ENCODE measurements at places on chromosomes 1 and 21. TPM values are rescaled to one million over a fixed set of nuclear protein-coding genes. Genes with fewer than 3 reads are reported as not detected.

Gene LRRC38
- total RNA-seq: 0.19 TPM

Gene SFN
- 1,454 TPM for total RNA-seq

Gene CHRM3
- total RNA-seq: 31.1 TPM

DNA sequence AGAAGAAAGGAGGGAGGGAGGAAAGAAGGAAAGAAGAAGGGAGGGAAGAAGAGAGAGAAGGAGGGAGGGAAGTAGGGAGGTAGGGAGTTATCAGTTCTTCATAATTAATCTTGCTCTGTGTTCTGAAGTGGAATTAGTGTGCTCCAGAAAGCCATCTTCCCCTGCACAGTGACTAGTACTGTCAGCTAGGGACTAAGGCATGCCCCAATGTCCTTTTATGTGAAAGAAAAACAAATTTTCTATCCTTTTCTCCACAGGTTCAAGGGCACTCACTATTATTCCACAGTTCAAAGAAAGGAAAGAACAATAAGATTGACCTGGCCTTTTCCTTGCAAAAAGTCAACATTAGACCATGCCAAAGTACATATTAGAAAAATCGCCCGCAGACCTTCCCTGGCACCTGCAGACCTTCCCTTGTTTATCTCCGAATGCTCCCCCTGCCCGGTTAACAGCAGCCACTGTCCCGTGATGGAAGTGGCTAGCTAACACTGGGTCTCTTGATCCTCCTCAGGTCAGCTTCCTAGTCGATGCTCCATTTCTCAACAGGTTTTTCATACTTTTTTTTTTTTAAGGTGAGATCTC, 107.2 kb upstream of the EDEM3 start:
- no peak overlapping the region for H3K4me3 ChIP-seq
- DNase-seq: no peak
- no peak overlapping the region for H3K27ac ChIP-seq
- peaks cover 10% of the 10 kb centered on the region for H3K4me1 ChIP-seq

DNA sequence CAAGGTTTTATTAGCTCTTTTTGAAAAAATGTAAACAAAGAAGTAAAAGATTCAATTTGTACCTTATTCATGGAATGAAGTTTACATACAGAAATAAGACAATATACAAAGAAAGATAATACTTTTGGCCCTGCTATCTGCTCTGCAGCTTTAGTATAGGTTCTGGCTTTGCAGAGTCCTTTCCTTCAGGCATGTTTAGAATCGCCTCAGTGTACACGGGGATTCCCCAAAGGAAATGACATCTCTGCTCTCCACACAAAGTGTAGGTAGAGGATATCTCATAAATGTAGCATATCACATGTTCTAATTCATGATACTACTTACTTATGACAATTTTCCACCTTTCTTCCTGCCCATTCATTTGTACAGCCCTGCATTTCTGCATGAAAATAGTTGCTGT, 222.6 kb upstream of the DPYD start:
- no peak for DNase-seq
- H3K4me1 ChIP-seq: no peaks in the 10 kb centered on the region
- H3K27me3 ChIP-seq: no peaks in the 10 kb centered on the region
- H3K36me3 ChIP-seq: no peaks in the 10 kb centered on the region

DNA sequence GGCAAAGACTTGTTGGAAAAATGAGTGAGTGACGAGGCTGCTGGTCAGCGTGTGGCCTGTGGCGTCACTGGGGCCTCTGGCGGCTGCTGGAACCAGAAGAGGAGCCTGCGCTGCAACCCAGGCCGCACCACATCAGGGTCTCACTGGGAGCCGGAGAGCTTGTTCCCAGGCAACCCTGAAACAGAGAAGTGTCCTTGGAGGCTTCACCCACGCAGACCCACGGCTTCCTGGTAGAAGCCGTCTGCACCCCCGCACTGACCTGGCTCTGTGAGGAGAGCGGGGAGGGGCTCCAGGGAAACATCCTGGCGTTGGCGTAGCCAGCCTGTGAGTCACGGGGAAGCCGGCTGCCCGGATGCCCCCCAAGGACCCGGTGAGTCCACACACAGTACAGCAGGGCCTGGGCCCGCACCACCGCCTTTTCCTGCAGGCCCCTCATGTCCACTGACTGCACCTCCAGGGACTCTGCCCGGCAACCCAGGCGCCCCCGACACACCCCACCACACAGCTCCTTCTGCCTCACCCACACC, 57.4 kb downstream of the COL6A1 start:
- no peaks in the 10 kb centered on the region for H3K27me3 ChIP-seq
- no peaks in the 10 kb centered on the region for H3K36me3 ChIP-seq
- no peak overlapping the region for H3K27ac ChIP-seq
- H3K4me1 ChIP-seq: no peaks in the 10 kb centered on the region
- no peak overlapping the region for H3K4me3 ChIP-seq

DNA sequence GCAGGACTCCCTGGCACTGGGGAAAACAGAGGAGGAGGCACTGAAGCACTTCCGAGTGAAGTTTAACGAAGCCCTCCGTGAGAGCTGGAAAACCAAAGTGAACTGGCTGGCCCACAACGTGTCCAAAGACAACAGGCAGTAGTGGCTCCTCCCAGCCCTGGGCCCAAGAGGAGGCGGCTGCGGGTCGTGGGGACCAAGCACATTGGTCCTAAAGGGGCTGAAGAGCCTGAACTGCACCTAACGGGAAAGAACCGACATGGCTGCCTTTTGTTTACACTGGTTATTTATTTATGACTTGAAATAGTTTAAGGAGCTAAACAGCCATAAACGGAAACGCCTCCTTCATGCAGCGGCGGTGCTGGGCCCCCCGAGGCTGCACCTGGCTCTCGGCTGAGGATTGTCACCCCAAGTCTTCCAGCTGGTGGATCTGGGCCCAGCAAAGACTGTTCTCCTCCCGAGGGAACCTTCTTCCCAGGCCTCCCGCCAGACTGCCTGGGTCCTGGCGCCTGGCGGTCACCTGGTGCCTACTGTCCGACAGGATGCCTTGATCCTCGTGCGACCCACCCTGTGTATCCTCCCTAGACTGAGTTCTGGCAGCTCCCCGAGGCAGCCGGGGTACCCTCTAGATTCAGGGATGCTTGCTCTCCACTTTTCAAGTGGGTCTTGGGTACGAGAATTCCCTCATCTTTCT, 75.5 kb downstream of the PIK3CD start:
- peaks cover 46% of the 10 kb centered on the region for H3K36me3 ChIP-seq
- H3K27ac ChIP-seq: no peak overlapping the region
- H3K27me3 ChIP-seq: no peaks in the 10 kb centered on the region
- DNase-seq: no peak
